ENCODE measurements at places on chromosomes 11 and 22.

DNA sequence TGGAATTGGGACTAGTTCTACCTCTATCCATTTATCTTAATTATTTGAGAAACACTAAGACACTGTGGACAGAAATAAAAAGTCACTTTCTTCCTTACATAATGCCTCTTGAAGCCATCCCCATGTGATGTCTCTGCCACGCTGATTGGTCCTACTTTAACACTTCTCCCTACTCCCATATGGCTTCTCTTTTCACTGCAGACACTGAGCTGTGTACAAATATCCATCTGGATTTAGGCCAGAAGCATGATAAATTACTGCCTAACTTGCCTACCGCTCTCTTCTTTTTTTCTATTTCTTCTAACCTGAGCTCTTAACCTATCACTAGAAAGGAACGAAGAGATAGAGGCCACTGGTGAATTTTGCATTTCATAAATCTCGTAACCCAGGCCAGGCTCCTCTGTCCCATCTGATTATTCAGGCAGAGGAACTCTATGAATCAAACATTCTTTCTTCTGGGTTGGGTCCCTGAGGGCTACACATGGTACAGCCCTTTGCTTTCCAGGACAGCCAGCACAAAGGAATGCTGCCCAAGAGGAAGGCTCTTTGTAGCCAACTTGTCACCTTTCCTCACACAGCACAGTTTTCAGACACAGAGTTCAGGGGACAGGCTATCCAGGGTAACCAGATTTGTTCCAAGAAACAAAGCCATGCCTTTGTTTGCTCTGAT lies 878.5 kb upstream of the LRRC4C start:
- no peak for DNase-seq

DNA sequence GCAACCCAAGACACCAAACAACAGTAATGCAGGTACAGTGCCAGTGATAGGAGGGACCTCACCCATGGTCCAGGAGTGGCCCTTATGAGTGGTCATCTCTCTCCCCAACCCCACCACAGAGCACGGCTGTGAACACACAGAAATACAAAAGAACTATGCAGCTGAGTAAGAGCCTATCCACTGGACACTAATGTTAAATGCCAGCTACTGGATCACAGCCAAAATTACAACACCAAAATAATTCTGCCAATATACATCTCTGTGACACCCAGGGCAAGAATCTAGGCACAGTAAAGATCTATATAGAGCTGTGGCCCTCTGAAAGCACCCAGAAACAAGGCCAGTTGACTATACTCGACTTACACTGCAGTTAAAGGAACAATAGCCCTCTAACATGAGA lies 22.8 kb upstream of the GPR83 start:
- no peak for DNase-seq

DNA sequence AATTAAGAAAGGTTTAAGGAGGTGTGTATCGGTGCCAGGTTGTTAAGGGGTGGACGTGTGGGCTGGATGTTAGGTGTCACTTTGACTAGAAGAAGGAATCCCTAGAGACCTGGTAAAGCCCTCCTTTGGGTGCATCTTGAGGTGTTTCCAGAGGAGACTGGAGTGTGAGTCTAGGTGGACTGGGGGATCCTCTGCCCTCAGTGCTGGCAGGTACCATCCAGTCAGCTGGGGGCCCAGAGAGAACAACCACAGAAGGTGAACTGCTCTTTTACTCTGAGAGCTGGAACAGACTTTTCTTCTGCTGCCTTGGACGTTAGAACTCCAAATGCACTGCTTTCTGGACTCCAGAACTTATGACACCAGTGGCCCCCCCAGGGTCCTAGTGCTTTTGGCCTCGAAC lies 44.0 kb downstream of the SPATA19 start:
- no peak for DNase-seq

GRCh38 chr22:30044881-30045493 lies 35.3 kb upstream of the HORMAD2 start:
- DNase-seq: no peak

DNA sequence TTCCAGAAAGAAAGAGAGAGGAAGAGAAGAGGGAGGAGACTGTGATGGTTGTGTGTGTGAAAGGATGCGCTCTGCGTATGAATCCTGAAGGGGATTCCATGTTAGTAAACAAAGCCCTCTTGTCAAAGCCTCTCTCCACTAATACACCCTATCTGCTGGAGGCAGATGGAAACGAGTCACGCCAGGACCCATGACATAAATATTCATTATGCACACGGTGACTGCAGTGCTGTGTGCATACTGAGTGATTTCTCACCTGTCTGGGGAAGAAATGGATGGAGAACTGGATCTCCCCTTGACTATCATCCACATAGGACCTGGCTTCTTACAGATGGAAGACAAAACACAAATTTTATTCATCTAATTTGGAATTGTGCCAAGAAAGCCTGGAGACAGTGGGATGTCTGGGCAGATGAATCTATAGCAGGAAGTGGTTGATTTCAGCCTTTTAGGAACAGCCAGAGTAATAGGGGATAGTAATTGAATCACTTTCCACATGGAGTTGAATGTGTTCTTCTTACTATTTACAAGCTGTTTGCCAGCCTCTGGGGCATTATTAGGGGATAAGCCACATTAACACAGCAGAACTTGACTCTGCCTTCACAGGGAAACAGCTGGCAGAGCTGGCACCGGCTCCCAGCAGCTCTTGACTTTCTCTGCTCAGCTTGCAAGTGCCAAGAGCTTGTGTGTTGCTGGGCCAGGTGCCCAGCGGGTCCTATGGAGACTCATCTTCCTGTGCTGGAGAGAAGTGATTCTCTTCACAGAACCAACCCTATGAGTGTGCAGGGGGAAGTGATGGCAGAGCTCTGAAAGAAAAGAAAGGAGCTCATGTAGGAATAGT lies 9.0 kb downstream of the MTNR1B start:
- no peak for DNase-seq

DNA sequence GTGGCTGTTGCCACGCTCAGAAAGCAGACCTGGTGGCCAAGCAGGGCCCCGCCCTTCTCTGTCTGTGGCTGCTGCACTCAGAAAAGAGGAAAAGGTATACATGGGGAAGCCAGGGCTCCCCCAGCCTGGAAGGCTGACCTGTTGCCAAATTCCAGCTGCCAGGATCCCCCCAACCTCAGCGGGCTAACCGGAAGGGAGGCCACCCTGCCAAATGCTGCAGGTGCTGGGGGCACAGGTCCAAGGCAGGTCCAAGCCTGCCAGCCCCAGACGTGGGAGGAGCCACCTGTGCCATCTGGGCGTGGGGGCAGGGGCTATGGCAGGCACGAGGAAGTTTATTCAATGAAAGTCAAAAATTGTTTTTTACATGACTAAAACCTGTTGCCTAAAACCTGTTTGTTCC lies 2.6 kb downstream of the NPTXR start:
- DNase-seq: no peak

GRCh38 chr22:25027043-25027906 lies 74.8 kb downstream of the KIAA1671 start:
- no peak for DNase-seq

DNA sequence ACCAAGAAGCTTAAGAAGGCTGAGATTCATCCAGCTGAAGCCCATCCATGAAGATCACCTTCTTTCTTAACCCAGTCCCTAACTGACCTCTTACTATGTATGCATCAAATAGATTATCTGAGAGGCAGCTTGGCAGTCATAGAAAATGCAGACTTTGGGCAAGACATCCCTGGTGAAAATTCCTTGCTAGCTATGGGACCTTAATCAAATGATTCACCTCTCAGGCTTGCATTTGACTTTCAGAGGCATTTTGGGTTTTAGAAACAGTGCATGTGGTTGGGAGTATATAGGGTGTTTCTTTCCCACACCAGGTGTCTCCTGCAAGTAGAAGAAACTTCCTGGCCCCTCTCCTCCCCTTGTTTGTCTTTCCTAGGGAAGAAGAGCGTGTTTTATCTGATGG lies 188.5 kb upstream of the ISX start:
- no peak for DNase-seq

DNA sequence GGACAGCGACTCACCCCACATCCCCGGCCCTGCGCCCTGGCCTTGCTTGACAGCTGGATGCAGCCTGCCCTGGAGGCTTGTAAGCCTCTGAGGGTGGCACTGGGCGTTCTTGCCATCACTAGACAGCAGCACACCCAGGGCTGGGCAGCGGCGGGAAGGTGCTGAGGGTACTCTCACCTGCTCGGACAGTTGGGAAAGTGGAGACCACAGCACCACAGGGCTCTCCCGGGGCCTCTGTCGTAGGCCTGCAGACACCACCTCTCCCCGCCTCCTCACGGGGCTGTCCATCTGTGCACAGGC lies 18.8 kb upstream of the BRSK2 start:
- no peak for DNase-seq

GRCh38 chr11:126176853-126177470 lies 34.5 kb downstream of the RPUSD4 start:
- no peak for DNase-seq

DNA sequence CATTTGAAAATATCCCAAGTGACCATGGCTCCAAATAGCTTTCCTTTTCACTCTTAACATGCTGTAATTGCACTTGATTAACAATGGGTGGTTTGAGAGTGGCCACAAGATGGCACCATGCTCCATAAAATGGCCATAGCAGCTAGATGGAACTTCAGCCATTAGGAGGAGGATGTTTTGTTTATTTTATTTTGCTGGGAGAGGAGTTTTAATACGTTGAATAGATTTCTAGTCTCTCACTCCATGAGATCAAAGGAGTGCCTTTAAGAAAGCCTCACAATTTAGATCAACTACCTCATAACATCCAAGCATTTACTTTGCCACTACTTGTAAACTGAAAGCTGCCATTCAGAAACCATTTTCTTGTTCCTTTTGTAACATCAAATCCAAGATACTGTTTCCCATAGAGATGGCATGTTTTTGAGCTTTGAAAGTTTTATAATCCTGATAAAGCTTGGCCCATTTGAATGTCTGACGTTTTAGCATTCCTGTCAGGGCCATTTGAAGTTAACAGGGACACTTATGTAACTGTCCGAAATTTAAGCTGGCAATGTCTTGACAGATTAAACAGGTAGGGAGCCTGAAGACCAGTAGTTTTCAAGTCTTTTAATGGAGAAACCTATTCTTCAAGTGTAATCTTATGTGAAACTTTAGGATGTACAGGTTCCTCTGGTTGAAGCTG lies 4.7 kb downstream of the FEN1 start:
- peak; percentile 82 for DNase-seq

DNA sequence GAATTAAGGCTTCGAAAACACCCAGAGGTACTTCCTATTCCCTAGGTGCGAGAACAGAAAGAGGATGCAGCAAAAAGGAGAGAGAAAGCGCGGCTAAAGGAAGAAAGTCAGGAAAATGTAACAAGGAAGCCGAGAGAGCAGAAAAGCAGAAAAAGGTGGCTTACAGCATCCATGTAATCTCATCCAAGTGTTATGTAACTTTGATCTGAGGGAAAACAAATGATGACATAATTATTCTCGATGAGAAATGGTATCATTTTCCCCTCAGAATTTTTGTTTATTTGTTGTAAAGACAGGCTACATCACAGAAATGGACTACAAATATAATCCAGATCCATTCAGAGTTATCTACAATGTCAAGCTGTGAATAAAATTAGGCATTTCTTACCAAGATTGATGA lies 69.1 kb upstream of the APOA1 start:
- no peak for DNase-seq

- DNase-seq: no peak
These were observed 47.2 kb upstream of the SYT7 start for GRCh38 chr11:61627850-61628661.

GRCh38 chr11:28140689-28141455 lies 32.7 kb downstream of the METTL15 start:
- no peak for DNase-seq

DNA sequence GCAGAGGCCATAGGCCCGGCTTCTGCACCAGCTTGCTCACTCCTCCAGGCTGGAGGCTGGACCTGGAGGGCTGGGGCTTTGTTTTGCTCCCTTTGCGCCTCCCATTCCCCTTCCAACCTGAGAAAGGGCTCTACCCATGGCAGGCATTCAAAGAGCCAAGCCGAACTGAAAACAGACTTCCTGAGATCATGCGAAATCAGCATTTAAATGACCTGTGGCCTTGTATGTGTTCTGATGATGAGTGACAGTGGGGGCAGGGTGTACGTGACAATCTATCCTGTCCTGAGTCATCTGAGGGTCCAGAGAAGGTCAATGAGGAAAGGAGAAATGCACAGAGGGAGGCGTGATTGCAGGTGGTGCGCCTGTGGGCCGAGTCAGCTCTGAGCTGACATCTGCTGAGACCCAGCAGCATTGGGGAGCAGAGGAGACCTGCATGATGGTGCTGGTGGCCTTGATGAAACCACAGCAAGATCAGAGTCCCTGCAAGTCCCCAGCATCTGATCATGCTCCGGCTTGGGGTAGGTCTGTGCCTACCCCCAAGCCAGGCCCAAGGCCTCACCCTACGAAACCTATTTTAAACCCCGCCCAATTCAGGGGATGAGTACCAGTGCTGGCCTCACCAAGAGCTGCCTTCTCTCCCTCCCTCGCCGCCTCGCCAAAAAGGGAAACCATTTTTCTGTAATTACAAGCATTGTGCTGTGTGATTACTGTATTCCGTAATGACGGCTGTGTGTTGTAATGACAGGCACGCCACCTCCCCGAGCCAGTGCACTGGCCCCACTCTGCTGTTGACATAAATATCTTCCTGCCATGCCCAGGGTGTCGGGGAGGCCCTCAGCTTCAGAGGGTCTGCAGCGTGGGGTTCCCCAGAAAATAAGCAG lies 95.2 kb upstream of the ANO1 start:
- DNase-seq: no peak

- no peak for DNase-seq
These were observed 8.9 kb upstream of the UCP2 start for GRCh38 chr11:73991471-73992006.

DNA sequence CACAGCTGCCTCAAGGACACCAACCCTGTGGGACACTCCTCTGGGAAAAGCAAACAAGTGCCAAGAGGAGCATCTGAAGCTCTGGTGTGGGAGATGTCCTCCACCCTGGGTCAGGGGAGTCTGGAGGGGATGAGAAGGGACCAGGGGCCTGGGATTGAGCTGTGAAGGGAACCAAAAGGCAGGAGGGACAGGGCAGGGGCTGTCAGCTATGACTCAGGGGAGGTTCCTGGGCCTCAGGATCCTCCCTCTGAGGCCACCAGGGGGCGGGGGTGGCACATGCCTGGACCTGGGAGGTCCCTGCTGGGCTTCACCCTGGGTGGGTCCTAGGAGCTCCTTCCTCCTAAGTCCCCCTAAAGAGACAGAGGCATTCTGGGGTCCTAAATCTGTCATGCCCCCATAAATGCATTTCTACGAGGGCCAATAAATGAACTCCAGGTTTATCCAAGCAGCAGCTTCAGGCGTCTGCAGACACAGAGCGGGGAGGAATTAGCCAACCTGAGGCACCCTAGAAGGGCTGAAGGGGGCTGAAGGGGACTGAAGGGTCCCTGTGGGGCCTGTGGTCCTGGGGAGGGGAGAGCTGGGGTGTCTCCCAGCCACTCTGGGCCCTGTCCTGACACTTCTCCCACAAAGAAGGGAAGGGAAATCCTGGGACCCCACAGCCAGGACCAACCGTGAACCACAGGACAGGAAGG lies 31.9 kb upstream of the IGLL5 start:
- DNase-seq: peak; percentile 49

Measured in CD4-positive, alpha-beta T cell treated with Interleukin-1 beta for 1 hour (primary cell).